Lower leg skin (tissue), 4 donors: ENCODE measurements at places on chromosomes 5 and 9.
A peak's percentile ranks its signal among the peaks of the same experiment; 100 is the strongest.

DNA sequence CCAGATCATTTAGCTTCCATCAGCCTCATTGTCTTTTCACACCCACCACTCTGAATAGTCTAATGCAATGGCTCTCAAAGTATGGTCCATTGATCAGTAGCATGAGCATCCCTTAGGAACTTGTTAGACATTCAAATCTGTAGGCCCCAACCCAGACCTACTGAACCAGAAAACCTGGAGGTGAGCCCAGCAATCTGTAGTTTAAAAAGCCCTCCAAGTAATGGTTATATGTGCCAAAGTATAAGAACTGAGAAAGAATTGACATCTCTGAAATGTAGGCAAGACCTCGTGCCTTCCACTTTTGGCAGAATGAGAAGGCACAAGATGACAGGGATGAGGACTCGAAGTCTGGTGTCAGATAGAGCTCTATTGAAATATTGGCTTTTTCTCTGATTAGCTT, 267.6 kb downstream of the TRIM32 start:
- DNase-seq, result no peak

DNA sequence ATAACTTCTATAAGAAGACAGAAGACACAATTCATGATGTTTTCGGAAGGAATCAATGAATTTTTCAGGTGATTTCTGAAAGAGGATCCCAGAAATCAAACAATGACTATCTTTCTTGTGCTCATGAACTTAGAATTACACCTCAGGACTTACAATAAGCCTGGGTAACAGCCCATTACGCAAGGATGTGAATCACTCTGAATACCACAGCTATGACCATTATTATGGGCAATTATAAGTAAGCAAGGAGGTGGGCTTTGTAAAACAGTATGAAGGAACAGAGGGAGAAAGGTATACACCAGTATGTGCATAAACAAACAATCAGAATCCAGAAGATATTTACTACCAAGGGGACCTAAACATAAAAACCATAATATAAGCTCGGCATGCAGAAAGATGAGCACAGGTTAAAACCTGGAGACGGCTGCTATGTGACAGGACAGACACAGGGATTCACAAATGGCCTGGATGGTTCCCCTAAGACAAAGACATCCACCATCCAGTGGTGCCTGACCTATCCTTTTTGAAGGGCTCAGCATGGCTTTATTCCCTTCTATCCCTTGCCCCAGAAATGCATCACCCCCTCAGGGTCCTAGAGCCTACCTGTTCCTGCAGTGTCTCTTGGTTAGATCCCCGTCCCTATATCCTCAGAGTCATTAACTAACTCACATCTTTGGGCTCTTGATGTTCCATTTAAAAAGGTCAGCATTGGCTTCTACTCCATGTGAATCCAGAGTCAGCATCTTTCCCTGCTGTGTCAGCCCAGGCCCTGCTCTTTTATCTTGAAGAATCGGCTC, 21.8 kb upstream of the PPP2CA start:
- no peak for DNase-seq

DNA sequence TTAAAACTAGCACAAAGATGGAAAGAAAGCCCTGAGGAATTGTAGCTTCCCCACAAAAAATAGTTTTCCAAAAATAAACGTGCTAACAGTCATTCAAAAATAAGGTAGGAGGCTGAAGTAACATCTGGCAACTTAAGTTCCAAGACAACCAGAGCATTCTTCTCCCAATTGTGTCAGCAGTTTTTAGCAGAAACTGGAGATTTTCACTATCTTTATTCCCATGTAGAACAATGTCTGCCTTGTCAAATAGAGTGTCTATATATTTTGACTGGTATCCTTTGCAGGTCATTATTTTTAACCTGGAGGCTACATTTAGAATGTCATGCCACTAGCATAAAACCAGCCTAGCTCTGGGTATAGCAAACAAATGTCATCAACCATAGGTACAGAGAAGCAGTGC, 10.8 kb downstream of the TYRP1 start:
- no peak for DNase-seq

DNA sequence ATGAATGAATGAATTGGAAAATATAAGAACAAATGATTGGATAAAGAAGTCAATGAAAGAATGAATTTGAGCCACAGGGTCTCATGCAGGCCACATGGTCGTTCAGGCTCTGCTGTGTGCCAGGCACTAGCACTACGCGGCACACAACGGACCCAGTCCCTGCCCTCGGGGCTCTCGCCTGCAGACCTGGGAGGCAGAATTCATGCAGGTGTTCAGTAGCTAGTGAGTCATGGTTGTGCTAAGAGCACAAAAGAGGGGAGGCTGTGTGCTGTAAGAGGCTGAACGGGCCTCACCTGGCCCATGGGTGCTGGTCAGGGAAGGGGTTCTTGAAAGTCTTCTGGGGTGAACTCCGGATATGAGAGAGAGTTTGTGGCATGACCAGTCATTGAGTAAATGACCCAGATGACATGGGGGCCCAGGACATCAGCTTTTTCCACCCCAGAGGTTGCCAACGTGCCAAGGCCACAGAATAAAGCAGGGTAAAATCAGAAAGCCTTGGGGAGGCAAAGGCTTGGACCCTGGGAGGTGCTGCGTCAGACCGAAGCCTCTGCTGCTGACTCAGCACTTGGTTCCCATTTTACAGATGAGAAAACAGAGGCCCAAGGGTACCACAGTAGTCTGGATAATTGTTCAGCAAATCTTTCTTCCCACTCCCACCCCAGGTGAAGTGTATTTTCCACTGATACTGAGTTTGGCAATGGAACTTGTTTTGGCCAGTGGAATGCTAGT, 264.3 kb upstream of the MVB12B start:
- no peak for DNase-seq

DNA sequence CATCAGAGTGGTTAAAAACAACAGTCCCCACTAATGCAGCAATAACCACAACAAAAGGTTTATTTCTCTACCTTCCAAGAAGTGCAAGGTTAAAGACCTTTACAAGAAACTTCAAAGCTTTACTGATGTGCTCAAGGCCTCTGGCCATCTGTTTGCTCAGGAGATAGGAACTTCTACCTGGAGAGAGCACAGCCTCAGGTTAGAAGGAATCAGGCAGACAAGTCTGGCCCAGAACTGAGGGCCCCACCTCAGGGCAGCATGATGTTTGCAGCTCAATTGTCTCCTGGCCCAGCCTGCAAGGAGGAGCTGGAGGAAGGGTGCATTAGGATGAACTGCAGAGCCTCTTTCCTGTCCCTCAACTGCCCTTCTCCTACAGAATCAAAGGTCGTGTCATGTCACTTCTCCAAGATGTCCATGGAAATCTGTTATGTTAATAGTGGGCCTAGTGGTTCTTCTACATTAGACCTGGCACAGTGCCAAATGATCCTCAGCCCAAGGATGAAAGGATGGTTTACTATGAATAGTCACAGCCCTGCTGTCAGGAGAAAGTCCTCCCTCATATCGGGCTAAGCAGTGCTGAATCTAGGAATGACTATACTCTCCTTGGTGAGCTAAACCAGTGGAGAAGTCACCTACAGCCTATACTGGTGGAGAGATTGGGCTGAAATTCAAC, 98.9 kb upstream of the NTRK2 start:
- no peak for DNase-seq

GRCh38 chr5:138461343-138462125, 3.7 kb upstream of the EGR1 start:
- peak; percentile 43 for DNase-seq
